Activated CD8-positive, alpha-beta T cell treated with anti-CD3 and anti-CD28 coated beads for 36 hours (primary cell): ENCODE measurements at places on chromosomes 5 and 9. TPM values are rescaled to one million over a fixed set of nuclear protein-coding genes. Genes with fewer than 3 reads are reported as not detected.

DNA sequence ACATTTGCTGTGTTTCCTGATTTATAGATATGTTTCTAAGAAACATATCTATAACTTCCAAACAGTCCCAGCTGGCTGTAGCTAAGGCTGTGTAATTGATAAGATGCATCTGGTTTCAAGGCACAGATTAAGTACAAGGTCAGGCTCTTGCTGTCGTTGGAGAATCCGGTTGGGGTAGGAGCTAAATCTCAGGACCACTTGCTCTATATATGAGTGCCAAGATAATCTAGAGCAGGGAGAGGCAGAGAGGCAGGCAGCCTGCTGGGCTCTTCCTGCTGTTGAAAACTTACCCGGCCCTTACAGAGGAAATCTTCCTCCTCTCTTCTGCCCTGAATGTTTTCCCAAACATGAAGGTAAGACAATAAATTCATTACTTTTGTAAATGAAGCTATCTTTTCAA, at the start of gene C7:
C7 (plus strand) TSS at position 234 of the 400 bp plus-strand sequence; CDS start at position 348, 114 bp downstream.
- DNase-seq: no peak

DNA sequence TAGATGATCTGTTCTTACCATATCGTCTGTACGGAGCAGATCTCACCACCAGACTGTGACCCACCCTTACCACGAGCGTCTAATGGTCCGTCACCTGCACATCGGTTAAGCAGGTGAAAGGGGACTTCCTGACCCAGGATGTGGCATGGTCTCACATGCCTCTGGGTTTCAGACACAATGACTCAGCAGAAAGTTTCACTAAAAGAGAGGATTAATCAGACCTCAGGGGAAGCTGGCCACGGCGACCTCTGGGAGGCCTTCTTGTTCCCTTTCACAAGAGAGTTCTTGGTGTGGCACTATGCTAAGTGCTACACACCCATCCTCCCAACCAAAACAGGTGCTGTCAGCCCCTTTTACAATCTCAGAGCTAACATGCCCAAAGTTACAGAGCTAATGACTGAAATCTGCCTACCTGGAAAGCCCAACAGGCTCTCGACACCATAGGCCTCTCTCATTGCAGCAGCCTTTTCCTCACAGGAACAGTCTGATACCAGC, 41.6 kb downstream of the ADAMTS12 start:
- peak; percentile 77 for DNase-seq

DNA sequence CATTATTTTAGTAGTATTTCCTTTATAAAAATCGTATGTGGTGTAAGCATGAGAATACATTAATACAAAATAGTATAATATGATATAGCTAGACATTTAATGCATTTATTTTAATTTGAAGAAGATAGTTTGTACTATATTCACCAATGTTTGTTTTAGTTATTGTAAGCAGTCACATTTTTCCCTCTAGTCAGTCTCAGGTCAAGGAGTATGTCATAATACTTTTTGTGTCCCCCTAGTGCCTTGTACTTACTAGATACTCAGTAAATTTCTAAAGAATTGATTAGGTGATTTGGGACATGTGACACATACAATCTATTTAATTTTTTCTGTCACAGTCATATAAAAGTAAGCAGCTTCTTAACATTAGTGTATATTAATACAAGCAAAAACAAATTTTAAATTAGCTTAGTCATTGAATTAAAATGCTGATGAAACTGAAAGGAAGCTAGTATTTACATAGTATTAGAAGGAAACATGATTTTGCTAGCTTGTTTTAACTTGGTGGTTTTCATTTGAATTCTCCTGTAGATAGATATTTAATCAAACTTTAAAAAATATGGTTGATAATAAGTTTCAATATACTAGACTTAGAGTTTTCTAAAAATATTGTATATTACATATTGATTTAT, 242.2 kb downstream of the FER start:
- no peak for DNase-seq

GRCh38 chr9:2872250-2872930, 28.5 kb upstream of the PUM3 start:
- no peak for DNase-seq

DNA sequence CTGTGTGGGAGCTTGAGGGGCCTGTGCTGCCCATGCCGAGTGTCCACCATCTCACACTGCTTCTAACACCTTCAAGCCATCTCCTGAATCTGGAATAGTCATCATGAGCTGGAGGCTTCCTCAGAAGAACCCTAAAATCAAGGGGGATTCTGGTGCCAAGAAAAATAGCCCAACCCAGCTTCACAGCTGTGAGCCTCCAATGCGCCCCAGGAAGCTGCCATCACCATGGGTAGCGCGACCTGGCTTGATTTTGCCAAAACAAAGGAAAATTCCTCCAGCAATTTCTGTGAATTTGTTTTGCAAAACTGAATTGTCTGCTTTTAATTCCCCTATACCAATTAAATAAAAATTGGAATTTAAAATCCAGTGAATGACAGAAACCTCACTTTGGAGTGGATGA, 6.2 kb upstream of the TIFAB start:
- no peak for DNase-seq

DNA sequence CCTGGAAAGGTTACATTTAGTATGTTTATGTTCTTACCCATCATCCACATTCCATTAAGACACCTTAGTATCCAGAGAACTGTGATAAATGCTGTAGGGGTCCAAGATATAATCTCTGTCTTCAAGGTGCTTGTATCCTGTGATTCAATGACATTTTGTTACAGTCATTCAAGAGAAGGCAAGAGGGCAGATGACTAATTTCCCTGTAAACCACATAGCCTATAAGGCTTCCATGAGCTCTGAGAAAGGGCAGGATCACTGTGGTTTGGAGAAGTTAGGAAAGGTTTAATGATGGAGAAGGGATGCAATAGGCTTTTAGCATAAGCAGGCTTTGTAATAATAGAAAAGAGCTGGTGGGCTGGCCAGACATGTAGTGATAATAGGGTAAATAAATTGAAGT, 40.0 kb downstream of the PAPPA start:
- no peak for DNase-seq

DNA sequence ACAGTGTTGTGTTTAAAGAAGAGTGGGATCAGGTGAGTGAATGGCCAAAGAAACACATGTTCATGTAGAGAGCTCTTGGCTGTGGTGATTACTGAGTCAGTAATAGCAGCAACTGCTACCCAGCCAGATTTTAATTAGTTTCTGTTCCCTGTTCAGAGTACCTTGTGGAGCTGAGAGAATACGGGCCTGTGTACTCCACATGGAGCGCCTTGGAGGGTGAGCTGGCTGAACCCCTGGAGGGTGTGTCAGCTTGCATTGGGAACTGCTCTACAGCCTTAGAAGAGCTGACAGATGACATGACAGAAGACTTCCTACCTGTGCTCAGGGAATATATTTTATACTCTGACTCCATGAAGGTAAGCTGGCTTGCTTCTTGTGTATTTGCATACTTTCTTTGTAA, 52.3 kb downstream of the SLC46A2 start:
- DNase-seq: no peak

DNA sequence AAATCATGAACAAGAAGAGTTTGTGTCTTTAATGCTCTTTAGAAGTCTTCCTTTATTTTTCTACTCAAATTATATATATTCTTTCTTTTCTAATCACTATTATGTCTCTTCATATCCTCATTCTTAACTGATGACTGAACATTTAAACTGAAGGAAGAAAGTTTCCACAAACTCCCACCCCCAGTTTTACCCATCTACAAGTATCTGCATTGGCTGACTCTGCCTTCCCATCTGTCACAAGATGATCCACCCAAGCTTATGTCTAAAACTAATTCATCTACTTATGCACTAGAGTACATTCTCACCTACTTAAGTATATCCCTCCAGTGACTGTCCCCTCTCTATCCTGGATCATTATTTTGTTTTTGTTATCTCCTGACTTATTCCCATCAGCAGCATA, 344.5 kb downstream of the PRR16 start:
- no peak for DNase-seq

GRCh38 chr5:160421625-160422258, at the start of gene PTTG1:
PTTG1 (plus strand) TSS chr5:160421855; CDS start chr5:160422313, 458 bp downstream.
- peak; percentile 95 for DNase-seq

DNA sequence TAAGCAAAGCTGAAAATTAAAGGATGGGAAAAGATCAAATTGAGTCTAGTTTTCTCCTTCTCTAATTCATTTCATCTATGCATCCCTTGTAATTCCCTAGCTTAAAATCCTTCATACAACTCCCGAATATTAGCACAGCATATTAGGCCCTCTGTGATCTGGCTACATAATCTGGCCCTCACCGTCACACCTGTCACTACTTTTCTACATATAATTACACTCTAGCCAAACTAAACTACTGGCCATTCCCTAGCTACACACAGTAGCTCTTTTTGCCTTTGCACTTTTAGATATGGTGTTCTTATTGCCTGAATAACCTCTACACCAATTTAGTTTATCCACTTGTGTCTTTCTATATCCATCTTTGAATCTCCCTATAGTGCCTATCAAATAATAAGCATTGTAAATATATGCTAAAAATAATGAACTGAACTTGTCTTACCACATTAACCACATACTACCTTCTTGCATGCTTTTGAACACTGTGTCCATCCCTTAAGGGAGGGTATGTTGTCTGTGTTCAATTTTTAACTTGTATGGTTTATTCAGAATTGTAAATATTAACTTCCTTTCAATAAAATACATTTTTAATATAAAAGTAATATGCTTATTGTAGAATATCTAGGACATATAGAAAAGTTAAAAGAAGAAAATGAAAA, 15.9 kb downstream of the RANBP6 start:
- no peak for DNase-seq

GRCh38 chr5:435961-436640, 6.9 kb upstream of the EXOC3 start:
- DNase-seq: no peak

DNA sequence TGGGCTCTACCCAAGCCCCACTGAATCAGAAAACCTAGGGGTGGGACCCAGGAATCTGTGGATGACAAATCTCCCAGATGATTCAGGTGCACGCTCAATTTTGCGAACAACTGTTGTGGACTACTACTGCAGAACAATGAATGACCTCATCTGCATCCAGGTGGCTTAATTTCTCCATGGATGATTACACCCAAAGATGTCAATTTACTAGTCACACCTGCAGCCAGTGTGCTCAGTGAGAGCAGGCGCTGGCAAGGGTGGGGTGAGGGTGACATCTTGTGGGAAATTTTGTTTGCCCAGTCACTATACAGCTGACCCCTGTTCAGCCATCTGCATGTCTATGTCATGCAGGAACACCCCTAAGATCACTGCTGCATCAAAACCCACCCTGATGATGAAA, 118.2 kb downstream of the ENTREP1 start:
- no peak for DNase-seq

- DNase-seq: no peak
Observed at GRCh38 chr5:19886123-19886917, 101.7 kb downstream of the CDH18 start.

DNA sequence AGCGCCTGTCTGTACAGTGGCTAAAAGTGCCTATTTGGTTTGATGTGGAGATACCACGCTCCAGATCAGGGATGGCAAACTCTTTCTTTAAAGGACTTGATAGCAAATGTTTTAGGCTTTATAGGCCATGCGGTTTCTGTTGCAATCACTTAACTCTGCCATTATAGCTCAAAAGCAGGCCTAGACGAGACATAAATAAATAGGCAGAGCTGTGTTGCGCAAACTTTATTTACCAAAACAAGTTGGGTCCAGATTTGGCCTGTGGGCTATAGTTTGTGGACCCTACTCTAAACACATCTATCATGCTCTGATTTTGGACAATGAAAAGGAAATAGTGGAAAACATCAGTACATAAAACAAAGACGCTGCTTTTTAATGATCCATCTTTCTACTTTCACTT, 79.2 kb downstream of the PTCH1 start:
- DNase-seq: no peak

GRCh38 chr9:6068983-6069382, 53.6 kb upstream of the RANBP6 start:
- DNase-seq: peak; percentile 28

GRCh38 chr5:3351581-3352442, 243.8 kb upstream of the IRX1 start:
- no peak for DNase-seq

DNA sequence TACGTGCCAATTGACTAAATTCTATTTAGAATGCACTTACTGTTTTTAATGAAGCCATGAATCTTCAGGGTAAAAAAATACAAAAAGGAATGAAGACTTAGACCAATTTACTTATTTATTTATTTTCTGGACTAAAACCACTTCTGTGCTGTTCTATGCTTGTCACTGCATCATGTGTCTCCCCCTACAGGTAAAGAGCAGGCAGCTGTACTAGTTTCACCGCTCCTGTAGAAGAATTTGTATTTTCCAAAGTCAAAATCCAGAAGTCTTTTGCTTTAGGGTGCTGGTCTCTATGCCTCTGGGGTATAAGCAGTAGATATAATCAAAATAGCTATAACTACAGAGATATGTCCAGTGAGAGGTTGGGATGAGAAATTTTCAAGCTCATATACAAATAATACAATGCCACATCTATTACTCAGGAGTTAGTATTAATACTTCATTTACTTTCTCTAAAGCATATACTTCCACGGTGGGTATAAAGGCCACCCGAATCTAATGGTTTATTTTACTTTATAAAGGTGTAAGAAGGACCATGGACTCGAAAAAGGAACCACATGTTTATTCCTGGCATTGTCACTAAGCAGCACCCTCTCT, 591.5 kb downstream of the RAB3C start:
- peak; percentile 47 for DNase-seq

- DNase-seq: peak; percentile 40
Observed at GRCh38 chr9:133113949-133114885, 6.8 kb downstream of the RALGDS start.

- DNase-seq: no peak
Observed at GRCh38 chr9:90201766-90202165, 440.9 kb downstream of the DIRAS2 start.

DNA sequence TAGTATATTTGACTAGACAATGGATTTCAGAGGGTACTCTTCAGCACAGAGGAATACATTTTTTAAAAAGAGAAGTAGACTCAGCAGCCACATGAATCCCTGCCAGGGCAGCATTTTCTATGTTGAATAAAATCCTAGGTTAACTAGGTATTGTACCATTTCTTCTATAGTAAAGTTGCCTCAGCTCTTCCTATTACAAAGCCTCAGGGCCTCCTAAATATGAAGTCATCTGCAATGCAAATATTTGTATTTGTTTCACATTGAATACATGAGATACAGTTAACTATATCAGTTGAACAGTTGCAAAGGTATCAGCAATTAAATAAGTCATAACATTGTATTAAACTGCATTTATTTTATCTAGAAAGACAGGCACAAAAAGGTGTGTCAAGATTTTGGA, 59.5 kb downstream of the NUDT12 start:
- no peak for DNase-seq

- DNase-seq: no peak
Observed at GRCh38 chr5:164119806-164120447, 614.5 kb downstream of the MAT2B start.

The LMAN2 gene
- 87.5 TPM for total RNA-seq

The LCP2 gene
- total RNA-seq: 259 TPM

The KCNMB1 gene
- not detected for total RNA-seq

The ECSCR gene
- not detected for total RNA-seq

The NPR3 gene
- 0.05 TPM for total RNA-seq

The FOXD4L4 gene
- not detected for total RNA-seq

The PAEP gene
- total RNA-seq: not detected

The SLC6A19 gene
- not detected for total RNA-seq

The PCDHGA11 gene
- total RNA-seq: not detected

The RFESD gene
- 9.8 TPM for total RNA-seq

The ARID3C gene
- 0.29 TPM for total RNA-seq

The C5orf24 gene
- 24.4 TPM for total RNA-seq

The SPINK6 gene
- not detected for total RNA-seq
